SHP77 treated with DMSO at 0.1 percent for 48 hours (cell line): ENCODE measurements at places on chromosomes 11 and 22.

DNA sequence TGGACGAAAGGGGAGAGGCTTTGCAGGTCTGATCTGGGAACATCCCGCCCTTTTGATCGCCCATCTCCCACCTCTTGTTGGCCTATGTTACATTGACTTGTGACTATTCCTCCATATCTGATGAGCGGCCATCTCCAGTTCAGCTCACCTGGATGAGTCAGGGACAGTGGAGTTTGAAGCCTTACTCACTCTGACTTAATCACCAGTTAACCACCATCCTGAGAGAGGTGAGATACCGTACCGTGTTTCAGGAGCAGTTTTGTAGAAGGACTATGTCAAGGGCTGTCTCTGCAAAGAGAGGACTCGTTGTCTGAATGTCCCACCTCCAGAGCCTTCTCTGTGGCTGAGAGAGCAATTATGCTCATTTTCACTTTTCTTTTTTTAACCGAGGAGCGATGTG lies 771.7 kb downstream of the NTM start:
- no peak for DNase-seq

GRCh38 chr22:25139062-25139461 lies 60.6 kb upstream of the CRYBB3 start:
- no peak for DNase-seq

DNA sequence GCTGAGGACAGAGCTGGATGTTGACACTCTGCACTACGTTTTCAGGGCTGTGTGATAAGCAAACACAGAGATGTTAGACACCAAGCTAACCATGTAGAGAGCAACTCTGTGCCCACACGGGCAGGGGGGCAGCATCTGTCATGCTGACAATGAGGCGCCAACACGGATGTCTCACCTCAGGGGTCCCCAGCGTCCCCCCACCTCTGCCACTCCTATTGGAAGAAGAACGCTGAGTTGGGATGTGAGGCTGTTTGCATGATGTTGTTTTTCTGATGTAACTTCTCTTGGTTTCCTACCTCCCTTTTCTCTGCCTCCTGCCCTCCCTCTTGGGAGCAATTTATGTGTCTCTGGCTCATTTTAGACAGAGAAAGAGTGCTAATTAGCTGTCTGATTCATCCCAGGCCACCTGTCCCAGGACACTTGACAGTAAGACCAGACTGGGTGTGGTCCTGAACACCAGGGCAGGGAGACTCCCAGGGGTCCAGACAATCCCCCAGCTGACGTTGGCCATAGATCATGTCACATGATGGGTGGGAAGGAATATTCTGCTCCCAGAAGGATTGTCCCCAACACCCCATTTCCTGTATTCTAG lies 89.2 kb upstream of the NCAM1 start:
- DNase-seq = no peak

DNA sequence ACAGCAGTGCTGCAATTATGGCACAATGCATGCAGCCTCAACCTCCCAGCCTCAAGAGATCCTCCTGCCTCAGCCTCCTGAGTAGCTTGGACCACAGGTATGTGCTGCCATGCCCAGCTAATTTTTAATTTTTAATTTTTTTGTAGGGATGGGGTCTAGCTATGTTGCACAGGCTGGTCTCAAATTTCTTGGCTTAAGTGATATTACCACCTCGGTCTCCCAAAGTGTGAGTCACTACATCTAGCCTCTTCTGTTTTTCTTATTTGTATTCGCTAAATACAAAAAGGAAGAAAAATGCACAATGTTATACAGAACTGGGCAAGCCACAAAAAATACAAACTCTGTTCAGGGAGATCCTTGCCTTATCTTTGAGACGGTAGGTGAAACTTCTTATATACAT lies 62.1 kb downstream of the DDI1 start:
- no peak for DNase-seq

- no peak for DNase-seq
Measured at GRCh38 chr11:63931876-63932275, 6.9 kb upstream of the NAA40 start.

DNA sequence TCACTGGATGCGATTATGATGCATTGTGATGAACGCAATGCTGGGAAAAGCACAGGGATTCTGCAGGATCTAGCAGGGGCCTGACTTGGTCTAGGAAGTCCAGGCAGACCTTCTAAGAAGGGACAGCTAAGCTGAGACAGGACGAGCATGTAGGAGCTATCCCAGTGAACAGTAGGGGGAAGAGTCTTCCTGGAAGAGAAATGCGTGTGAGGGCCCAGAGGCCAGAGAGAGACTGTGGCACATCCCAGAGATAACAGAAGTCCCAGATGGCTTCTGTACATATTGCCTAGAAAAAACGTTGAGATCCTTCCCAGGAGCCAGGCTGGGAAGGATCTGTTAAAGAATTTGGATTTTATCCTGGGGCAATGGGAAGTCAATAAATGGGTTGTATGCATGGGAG lies 24.6 kb downstream of the RCN1 start:
- no peak for DNase-seq

GRCh38 chr22:27538666-27539065 lies 262.9 kb downstream of the MN1 start:
- DNase-seq = no peak

DNA sequence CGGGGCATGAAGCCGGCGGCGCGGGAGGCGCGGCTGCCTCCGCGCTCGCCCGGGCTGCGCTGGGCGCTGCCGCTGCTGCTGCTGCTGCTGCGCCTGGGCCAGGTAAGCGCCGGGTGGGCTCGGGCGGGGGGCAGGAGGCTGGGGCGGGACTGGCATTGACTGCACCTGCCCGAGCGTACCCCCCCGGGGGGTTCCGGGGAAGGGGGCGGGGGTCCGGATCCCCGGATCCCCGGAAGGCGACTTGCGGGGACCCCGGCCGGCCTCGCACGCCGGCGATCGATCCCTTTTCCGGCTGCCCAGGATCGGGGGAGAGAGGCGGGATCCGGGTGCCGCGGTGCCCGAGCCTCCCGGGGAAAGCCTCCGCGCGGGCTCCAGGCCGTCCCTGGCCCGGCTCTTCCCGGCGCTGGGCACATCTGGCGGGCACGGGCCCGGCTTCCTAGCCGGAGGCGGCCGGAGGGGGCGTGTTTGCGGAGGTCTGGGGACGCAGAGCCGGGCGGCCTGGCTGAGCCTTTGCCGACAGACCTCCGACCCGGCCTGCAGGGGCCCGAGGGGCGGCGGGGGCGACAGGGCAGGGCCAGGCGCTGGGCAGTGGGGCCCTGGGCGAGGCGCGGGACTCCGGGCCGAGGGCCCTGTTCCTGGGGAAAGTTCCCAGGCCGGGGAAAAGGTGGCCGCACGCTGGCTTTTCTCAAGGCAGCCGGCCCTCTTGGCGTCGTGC lies 705 bp downstream of the PTPRJ start:
- DNase-seq = no peak

GRCh38 chr22:38327805-38328204 lies 10.6 kb upstream of the CSNK1E start:
- DNase-seq = no peak

- no peak for DNase-seq
Measured at GRCh38 chr22:23419171-23419570, 160.9 kb downstream of the IGLL1 start.

GRCh38 chr22:31055635-31056159 lies 25.4 kb upstream of the SMTN start:
- DNase-seq = peak; percentile 88

- DNase-seq = peak; percentile 58
Measured at GRCh38 chr22:24822471-24822870, 16.5 kb downstream of the SGSM1 start.

- DNase-seq = no peak
Measured at GRCh38 chr11:40274017-40274416, 1185.4 kb downstream of the LRRC4C start.

GRCh38 chr11:115920092-115920461 lies 415.9 kb upstream of the CADM1 start:
- no peak for DNase-seq

DNA sequence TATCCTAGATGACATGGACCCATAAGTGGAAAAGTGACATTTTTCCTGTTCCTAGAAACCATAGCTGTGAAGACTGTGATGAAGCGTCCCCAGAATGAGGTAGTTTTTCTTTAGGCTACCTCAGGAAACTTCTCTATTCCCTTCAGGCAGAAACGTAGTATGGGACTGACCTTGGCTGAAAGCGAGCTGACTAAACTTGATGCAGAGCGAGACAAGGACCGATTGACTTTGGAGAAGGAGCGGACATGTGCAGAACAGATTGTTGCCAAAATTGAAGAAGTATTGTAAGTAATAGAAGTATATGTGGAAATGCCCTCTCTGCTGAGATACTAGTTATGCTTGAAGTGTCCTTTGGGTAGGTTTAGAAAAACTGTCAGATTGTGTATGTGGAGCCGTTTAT lies 64.7 kb upstream of the GRIK4 start:
- no peak for DNase-seq

DNA sequence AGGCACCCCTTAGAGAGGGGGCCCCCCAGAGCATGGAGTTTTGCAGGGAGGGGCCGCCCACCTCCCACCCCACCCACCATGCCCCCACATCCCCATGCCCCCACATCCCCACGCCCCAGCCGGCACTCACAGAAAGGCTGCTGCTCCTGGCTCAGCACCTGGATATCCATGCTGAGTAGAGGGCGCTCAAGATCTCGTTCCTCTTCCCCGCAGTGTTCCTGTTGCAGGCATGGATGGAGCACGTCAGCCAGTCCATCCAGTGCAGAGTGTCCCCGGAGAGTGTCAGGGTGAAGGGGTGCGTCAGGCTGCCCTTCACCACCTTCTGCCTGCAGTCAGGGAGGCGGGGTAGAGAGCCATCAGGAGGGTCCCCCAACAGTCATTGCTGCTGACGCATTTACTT lies 156.2 kb downstream of the CRYBB2 start:
- DNase-seq = no peak

GRCh38 chr22:38700270-38700788 lies 414 bp downstream of the JOSD1 start:
- no peak for DNase-seq

DNA sequence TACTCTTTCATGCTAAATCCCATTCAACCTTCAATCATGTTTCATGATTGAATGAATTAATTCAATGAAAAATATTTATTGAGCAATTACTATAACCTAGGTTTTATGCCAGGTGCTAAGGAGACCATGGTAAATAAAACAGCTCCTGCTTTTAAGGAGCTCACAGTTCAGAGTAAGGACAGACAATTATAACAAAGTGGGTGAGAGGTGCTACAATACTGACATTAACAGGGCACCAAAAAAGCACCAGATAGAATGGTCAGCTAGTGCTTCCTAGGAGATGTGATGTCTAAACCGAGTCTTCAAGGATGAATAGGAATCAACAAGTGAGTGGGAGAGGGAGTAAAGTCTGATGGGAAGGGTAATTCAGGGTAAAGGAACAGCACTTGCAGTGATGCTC lies 366.7 kb downstream of the SOX6 start:
- DNase-seq = no peak

DNA sequence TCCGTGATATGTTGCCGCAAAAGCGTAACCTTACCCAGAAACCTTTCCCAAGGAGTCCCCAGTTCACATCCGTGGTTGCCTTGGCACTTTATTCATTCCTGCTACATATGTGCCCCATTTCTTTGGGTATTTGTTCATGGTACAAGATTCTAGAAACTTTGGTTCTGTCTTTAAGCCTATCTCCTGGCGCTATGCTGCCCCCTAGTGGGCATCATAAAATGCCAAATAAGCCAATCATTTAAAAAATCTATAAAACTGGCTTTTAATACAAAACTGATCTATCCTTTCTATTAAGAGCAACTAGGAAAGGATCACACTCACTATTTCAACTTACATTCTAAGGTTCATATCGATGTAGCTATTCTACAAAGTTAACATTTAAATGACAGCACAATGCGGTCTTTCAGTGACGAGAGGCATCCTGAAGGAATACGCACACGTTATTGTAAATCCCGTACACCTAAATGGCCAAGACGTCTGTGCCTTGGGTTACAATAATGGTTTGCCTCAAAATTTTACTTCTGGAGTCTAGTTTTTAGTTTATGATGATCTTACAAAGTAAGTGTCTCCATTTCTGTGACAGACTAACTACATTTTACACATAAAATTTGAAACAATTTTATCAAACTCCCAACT lies 16.2 kb downstream of the PIWIL3 start:
- no peak for DNase-seq

DNA sequence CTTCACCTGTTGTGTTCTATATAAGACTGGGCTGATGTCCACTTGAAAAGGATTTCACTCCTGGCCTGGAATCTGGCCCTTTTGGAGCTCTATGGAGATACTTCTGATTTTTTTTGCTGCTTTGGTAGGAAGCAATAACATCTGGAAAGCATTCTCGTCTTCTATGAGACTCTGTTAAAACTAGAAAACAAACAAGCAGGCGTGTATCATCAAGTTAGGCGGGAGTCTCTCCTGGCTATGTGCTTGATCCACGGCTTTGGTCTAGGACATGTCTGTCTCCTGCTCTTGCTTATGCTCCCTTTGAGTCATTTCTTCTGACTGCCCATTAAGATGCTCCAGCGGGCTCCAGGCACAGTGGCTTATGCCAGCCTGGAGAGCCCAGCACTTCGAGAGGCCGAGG lies 121.4 kb upstream of the TTC12 start:
- no peak for DNase-seq

DNA sequence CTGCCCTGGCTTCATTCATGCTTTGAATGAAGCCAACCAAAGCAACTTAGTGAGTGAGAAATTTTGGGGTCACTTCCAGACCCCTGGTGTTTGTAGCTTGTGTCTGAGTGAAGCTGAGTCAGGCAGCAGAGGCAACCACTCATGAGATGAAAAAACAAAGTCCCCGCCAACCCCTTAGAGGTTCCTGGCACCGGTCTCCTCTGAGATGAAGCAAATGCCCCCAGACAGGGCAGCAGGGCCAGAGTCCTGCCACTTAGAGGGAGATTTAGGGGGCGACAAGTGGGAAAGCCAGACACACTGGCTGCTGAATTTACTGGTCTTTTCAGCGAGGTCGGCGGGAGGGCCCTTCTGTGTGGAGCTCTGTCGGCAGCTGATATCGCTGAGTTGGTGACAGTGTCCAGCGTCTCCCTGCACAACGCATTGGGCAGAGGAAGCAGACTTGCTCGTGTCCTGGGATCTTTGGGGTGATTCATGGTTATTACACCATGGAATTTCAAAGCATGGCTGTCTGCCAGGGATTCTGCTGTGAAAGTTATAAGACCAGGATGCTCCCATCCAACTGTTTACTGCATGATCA lies 482.6 kb downstream of the MIAT start:
- no peak for DNase-seq

DNA sequence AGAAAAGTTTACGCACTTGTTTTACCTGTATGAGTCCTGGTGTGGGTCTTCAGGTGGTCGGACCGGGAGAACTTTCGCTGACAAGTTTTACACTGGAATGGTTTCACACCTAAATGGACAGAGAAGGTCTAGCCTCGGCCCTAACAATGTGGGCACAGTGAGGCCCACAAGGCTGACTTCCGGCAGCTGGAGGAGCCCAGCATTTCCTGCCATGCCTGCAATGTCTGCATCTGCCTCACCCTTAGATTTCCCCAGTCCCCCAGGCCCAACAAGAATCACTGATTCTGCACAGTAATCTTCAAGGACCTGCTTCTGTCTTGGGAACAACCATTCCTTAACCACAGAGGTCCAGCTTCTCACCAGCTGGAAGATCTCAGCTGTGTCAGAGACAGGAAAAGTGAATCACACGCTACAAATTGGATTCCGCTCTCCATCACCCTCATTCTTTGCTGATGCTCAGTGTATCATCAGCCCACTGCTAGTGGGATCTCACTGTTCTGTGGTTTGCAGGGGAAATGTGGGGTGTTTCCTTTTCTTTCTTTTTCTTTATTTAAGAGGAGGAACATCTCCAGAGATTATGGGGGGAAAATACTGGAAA lies 43.3 kb downstream of the WT1 start:
- DNase-seq = no peak

GRCh38 chr11:76243957-76244285 lies 37.6 kb upstream of the WNT11 start:
- no peak for DNase-seq
